Mammary epithelial cell (primary cell): ENCODE measurements at places on chromosomes 13 and 19.
A peak's percentile ranks its signal among the peaks of the same experiment; 100 is the strongest.

DNA sequence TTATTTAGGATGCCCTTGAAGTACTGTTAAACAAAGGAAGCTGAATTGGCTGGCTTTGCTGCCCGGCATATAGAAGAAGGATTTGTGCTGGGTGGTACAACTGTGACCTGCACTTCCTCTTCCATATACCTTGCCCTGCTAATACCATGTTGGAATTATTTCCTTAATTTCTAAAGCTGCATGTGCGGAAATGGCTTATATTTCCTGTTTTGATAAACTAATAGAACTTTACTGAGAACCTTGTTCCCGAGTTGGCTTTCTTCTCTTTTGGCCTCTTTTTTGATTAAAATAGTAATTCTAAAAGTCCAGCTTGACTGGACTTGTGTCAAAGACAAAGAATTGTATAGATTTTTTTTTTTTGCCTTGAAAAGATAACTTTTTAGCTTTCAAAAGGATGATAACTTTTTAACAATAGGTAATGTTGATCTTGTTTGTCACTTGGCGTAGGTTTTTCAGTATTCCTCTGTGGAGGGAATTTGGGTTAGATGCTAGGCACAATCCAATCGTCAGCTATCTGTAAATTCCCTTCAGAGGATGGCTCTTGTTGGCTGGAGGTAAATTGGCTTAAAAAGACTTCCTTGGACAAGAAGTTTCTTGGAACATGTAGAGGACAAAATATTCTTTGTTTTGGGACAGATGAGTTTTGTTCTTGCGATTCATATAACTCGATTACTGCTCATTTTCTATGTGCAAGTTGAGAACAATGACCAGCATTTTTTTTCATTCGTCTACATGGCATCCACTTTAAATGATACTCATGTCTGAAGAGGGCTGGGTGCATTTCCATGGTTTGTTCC is 41.4 kb downstream of the COL4A2 start:
- no peak for DNase-seq

DNA sequence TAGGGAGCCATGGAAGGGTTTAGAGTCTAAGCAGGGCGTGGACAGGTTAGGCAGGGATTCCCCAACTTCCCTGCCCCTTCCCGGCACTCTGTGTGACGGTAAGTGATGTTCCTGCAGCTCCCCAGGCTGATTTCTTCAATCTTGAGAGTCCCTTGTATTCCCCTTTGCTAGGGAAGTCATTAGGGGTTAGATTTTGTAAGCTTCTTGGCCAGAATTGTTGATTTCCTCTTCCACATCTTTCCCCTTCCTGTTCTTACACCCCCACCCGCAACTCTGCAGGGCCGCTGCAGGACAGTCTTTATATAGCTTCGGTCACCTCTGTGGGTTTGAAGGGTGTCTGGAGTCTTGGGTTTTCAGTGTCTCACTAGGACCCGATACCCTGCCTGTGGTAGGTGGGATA is 10.6 kb upstream of the ADGRE1 start:
- no peak for DNase-seq

DNA sequence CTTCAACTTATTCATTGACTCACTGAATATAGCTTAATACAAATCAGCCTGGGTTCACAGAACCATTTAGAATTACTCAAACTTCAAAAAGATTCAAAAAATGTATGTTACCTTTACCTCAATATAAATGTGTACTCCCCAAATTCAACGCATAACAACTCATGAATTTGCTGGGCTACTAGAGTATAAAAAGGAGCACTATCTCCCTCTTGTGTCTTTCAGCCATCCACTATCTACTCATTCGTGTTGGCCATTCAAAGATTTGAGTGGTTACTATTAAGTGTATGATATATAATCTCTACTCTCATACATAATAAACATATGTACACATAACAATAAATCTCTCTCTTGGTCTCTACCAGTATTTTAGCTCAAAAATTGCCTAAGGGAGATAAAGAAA is 20.3 kb downstream of the INTS6 start:
- DNase-seq: no peak

GRCh38 chr13:59730026-59730425 is 433.7 kb downstream of the DIAPH3 start:
- no peak for DNase-seq

DNA sequence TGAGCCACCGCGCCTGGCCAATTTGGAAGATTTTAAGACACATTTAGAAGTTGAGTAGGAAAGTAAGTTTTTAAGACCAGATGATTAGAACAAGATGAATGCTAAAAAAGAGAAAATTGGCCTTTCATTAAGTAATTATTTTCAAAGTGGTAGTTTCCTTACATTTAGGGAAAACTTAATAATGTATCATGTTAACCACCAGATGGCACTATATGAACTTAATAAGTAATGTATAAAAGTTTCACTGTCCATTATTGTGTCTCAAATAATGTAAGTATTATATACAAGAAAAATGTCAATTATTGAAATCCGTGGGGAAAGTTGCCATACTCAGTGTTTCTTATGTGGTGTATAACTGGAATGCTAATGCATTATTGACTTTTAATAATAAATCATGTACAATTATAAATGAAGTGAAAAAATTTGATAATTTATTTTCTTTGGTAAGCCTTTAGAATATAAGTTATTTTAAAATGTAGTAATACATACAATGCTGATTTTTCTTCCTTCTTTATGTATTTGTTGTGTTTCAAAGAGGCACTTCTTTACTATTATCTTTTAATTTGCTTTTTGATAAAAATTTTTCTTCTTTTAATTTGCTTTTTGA is 29.2 kb downstream of the COG6 start:
- peak; percentile 16 for DNase-seq

GRCh38 chr13:24218338-24218737 is 57.8 kb downstream of the SPATA13 start:
- DNase-seq: no peak

GRCh38 chr13:101424381-101425155 is 8.3 kb upstream of the NALCN start:
- peak; percentile 61 for DNase-seq

DNA sequence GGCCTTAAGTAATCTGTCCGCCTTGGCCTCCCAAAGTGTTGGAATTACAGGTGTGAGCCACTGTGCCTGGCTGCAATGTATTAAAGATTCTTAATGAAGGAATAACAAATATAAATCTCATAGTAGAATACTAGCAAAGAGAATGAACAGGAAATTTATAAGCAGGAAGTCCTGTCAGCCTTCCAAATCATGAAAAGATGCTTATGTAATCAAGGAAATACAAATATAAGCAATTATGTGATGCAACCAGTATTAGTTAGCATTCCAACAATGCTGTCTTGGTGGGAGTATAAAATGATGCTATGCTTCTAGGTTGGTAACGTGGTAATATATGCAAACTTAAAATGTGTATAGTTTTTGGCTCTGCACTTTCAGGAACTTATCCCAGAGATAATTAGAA is 133.8 kb downstream of the PDS5B start:
- DNase-seq: no peak

- DNase-seq: no peak
Observed at GRCh38 chr13:75812751-75813181, 176.6 kb downstream of the LMO7 start.
